ENCODE measurements at places on chromosomes 16 and 17.

GRCh38 chr17:8155996-8156245 lies 3.7 kb upstream of the PER1 start:
- no peak for DNase-seq

GRCh38 chr17:50129728-50130558 lies at the start of gene SAMD14:
Gene SAMD14, minus strand, starts transcription at chr17:50130160. Its CDS starts 5,201 bp downstream, at chr17:50124959.
- no peak for DNase-seq

DNA sequence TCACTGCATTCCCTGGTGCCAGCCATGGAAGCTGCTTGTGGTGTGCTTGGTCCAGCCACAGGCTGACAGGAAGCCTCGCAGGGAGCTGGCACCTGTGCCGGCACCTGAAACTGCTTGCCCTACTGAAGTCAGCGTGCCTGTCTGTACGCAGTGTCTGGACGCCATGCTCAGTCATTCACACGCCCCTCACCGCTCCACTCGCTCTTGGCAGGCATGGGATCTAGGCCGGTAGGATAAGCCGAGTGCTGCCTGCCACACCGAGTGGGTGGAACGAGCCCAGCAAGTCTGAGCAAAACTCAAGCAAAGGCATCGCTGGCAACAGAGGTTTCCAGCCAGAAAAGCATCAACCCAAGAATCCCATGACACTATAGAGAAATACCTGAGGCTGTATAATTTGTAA lies 350.6 kb downstream of the CDH11 start:
- DNase-seq: no peak

- DNase-seq: no peak
Measured at GRCh38 chr17:76688165-76688622, 22.6 kb downstream of the MXRA7 start.

- DNase-seq: no peak
Measured at GRCh38 chr16:27291722-27292240, 22.0 kb upstream of the IL4R start.

- no peak for DNase-seq
Measured at GRCh38 chr16:88086571-88087516, 135.6 kb downstream of the BANP start.

DNA sequence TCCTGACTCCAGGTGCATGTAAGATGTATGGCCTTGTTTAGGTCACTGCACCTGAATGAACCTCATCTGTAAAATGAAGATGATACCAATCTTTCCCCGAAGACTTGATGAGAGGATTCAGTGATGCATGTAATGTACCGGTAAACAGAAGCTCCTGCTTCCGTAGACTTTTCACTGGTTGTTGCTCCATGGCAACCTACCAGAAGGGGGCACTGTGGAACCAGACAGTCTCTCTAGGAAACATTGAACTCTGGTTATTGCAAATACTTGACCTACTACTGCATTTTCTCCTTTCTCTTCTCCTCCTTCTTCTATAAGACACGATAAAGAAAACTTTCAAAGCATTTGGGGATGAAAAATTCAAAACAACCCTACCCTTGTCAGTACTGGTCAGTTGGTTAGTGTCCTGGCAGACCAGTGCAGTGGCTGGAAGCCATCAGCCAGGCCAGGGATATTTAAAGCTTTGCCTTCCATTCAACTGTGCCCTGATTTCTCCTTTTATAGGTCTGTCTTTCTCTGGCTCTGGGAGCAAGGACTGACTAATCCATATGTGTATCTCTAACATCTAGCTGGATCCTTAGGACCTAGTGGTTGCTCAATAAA lies 667.4 kb upstream of the SALL1 start:
- no peak for DNase-seq

- no peak for DNase-seq
Measured at GRCh38 chr17:28897769-28898526, 415 bp upstream of the FLOT2 start.

- no peak for DNase-seq
Measured at GRCh38 chr16:58843675-58844074, 109.6 kb upstream of the GOT2 start.

DNA sequence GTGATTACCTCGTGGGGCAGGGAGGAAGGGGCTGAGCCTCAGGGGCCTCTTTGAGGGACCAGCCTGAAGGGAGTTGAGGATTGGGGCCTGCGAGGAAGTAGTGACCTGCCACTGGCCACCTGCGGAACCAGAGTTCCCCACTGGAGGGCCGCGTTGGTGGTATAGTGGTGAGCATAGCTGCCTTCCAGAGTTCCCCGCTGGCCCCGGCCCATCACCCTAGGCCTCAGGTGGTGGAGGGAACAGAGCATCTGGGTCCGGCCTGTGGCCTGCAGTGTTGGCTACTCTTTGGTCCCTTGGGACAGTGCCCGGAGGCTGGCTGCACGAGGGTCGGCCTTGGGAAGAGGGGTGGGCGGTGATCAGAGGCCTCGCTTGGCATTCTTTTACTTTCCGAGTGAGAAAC lies 20.5 kb downstream of the MGAT5B start:
- DNase-seq: no peak

- DNase-seq: peak; percentile 52
Measured at GRCh38 chr16:66954097-66954659, 6.9 kb upstream of the CES3 start.

DNA sequence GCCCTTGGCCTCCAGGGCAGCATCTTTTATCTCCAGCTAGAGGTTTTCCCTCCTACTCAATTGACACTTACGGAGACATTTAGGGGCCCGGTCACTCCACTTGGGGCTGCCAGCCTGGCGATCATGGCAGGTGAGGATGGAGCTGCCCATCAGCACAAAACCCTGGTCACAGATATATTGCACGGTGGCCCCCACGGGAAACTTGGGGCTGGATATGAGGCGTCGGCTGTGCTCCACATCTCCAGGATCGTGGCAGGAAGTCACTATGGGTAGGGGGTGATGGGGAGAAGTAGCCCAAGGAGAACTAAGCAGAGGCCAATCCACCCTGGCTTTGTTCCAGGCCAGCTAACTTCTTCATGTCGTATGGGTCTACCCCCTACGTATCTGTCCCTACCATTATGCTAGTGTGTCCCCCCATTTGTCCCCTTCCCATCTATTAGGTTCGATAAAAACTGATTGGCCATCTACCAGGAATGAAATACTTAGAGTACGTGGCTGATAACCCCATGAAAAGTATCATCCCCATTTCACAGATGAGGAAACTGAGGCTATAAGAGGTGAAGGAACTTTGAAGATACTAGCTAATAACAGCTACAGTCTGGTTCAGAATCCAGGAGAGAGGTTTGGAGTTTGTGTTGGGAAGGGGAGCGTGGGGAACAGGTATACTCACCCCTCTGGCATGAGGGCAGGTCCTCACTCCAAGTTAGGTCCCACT lies 6.1 kb upstream of the PHF12 start:
- DNase-seq: no peak

DNA sequence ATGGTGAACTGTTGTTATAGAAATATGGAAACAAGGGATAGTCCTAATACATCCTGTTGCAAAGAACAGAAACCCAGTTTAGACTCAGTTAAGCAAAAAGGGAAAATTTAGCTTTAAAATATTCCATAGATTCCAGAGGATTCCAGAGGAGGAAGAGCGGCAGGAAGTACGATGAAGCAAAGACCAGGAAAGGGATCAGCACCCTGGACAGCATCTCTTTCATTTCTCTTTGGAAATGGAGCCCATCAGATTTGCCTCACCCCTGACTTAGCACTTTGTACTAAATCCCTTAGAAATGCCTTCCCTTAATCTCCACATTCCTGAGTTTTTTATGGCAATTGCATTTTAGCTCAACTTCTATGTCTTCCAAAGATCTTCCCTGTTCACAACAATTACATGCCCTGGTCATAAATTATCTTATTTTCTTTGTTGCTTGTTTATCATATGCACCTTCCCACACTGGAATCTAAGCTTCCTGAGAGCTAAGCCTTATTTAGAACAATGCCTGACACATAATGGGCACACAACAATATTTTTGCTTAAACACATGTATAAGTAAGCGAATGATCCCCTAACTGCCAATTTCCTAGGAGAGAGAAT lies 150.0 kb upstream of the RBFOX1 start:
- no peak for DNase-seq

DNA sequence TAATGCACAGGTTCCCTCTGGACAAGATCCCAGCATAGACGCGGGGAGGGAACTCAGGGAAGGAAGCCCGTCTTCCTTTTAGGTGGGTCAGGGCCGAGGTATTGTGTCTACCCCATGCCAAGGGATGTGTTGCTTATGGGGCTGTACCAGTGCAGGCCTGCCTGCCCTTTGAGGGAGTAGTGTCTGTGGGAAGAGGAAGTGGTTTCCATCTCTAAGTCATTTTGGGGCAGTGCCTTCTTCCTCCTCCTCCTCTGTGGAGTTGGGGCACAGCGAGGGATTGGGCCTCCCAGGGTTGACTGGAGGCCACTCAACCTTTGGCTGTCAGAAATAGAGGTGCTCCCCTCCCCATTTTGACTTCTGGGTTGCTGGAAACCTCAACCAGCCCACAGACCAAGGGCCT lies 26.5 kb downstream of the GJD3 start:
- DNase-seq: no peak

All from iPS DF 19.7 (cell line).